ENCODE measurements at places on chromosomes 7 and 10.

- no peak for DNase-seq
Measured at GRCh38 chr7:158450476-158451124, 137.0 kb downstream of the PTPRN2 start.

DNA sequence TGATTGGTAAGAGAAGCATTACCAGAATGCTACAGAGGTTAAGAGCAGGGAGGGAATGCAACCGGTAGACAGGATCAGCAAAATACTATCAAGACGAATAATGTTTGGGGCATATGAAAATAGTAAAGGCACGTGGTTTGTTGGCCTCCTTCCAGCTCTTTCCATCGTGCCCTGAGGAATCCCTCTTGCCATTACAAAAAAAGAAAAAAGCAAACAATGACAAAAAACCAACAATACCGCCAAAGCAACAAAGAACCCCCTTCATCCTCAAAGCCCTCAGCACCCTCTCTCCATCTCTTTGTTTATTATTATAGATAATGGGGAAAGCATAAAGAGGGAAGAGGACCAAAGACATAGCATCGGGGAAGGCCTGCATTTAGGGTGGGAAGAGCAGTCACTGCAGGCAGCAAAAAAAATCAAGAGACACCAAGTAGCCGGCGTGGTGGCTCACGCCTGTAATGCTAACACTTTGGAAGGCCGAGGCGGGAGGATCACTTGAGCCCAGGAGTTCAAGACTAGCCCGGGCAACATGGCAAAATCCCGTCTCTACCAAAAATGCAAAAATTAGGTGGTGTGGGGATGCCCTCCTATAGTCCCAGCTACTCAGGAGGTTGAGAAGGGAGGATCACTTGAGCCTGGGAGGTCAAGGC, 78.0 kb downstream of the HIP1 start:
- no peak for DNase-seq

- peak; percentile 38 for DNase-seq
Measured at GRCh38 chr7:74656441-74656836, 1.1 kb upstream of the GTF2I start.

- DNase-seq = no peak
Measured at GRCh38 chr10:128054163-128054970, 71.9 kb downstream of the MKI67 start.

DNA sequence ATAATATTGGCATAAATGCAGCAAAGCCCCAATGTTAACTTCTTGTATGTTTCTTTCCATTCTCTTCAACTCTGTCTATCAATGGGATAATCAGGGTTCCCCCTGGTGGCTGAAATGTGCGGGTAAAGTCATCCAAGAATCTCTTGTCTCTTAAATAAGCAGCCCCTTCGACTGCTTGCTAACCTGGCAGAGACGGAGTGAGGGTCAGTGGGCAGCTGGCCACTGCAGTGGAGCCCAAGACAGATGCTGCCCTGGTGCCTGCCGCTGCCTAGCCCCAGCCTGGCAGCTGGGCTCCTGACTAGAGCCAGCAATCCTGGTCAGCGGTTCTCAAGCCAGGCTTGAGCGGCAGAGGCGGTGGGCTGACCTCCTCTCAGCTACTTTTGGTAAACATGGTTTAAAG, 248.9 kb downstream of the COBL start:
- DNase-seq = peak; percentile 67

DNA sequence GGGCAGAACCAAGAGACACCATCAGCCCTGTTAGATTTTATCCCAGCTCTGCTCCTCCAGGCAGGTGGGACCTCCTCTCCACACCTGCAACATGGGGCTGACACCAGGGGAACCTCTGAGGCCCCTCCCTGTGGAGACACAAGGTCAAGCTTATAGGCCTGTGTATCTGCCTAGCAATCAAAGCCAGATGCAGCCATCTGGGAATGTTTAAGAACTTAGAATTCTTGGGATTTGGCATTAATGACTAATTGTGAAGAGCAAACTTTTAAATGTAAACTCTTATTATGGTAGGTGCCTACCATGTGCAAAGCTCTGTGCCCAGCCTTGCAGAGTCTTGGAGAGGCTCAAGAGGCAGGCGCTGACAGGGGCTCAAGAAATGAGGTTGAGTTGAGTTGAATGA, 52.1 kb downstream of the TBATA start:
- no peak for DNase-seq

DNA sequence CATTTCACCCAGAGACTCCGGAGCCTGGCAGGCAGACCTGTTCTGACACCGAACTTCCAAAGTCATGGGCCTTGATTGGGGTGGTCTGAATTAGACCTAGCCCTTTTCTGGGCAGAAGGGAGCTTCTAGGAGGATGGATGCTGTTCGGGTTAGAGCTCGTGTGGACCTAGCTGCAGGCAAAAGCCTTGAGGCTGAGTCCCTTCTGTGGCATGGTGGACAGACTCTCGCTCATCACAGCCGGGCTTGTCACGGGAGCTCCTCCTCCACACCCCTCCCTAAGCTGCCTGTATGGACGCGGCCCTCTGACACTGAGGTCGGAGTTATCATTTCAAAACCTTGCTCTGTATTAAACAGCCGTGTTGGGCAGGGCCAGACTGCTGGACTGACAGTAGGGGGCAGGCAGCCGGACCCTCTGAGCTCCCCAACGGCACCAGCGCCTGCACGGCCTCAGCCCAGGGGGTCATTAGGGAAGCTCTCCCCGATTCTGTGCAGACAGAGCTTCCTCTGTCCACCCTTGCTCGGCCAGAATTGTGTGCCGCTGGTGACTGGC, 2.2 kb downstream of the IRF5 start:
- no peak for DNase-seq

- no peak for DNase-seq
Measured at GRCh38 chr10:27663621-27664020, 82.0 kb downstream of the MKX start.

DNA sequence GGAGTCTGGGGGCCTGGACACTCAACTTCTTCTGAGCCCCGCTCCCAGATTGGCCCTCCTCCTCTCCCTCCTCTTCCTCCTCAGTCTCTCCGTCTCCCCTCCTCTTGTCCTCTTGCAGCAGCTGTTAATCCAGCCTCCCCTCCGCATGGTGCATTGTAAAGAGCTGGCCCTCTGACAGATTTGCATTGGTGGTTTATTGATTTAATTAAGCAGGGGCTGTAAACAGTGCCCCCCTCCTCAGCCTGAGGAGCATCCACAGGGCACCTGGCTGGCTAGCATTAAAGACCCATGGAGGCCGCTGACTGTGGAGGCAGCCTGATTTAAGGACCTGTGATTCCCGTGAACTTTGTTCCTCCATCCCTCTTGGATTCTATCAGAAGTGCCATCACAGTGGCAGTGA, 28.9 kb upstream of the PCBD1 start:
- no peak for DNase-seq

GRCh38 chr10:130016993-130017630, 53.0 kb upstream of the EBF3 start:
- no peak for DNase-seq

DNA sequence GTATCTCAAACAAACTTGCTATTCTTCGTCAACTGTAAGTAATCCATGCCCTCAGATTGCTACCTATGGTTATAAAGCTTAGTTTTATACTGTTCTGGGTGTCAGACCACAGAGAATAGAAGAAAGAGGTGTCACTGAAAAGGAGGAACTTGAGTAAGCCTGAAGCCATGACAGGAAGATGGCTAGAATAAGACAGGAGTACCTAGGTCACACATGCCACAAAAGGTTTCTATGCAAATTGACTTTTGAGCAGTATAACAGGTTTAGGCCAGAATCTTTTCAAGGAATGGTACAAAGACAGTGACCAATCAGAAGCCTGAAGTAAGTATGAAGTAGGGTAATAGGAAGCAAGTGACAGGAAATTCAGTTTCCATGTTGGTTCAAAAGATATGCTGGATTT, 23.5 kb downstream of the FBXW4 start:
- no peak for DNase-seq

- DNase-seq = no peak
Measured at GRCh38 chr7:75757860-75758259, 14.2 kb downstream of the CCL26 start.

DNA sequence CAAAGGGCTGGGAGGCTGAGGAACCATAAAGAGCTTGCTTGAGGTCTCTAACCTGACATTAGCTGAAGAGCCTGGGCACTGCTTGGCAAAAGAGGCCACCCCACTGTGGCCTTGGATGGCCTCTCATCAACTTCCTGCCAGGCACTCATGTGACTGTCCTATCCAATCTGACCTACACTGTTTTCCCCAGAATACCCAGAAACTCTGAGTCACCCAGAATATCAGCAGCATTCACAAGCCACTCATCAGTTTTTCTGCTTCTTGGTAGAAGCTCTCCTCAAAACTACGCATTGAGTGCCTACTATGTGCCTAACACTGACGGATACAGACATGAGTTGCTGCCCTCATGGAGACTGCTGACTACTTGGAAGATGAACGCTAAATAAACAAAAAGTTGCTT, 4.1 kb upstream of the NT5C2 start:
- DNase-seq = peak; percentile 85

- DNase-seq = no peak
Measured at GRCh38 chr7:92944633-92945032, 108.3 kb upstream of the CDK6 start.

GRCh38 chr7:149077594-149077993, 12.9 kb downstream of the ZNF786 start:
- DNase-seq = no peak

DNA sequence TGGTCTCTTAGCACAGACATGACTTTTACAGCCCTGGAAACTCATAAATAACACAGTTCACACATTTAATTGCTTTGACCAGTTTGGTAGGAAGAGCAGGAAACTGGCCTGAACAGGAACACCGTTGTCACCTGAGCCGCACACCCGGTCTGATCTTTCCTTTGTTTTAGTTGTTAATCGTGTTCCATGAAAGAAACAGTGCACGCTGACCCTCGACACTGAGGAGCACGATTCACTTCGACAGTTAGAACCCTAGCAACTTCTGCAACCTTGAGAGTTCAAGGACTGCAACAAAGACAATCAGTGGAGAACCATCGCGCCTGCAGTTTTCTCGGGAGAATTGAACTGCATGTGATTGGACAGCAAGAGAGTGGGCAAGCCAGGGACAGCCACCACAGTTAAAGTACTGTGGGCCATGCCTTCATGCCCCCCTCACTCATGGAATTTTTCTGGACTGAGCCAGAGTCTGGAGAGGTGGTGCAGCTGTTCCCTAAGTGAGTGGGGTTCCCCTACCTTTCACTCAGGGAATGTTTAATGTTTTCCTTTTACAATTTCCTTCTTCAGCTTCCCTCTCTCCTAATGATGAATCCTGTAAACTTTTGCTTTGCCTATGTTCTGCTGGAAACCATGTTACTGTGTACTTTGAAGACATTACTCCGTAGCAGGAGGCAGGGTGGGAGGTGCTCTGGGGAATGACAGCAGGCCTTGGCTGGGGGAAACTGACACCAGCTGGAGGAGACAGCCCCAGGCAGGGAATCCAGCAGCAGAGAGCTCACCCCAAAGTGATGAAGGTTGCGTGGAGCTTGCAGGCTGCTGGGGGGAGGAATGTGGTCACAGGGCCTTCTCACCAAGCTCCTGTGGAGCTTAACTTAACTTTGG, 198.7 kb downstream of the ZNF438 start:
- no peak for DNase-seq

- DNase-seq = peak; percentile 76
Measured at GRCh38 chr7:191105-191980, 1.0 kb upstream of the FAM20C start.

- DNase-seq = no peak
Measured at GRCh38 chr10:26650406-26650805, 47.1 kb upstream of the PDSS1 start.

DNA sequence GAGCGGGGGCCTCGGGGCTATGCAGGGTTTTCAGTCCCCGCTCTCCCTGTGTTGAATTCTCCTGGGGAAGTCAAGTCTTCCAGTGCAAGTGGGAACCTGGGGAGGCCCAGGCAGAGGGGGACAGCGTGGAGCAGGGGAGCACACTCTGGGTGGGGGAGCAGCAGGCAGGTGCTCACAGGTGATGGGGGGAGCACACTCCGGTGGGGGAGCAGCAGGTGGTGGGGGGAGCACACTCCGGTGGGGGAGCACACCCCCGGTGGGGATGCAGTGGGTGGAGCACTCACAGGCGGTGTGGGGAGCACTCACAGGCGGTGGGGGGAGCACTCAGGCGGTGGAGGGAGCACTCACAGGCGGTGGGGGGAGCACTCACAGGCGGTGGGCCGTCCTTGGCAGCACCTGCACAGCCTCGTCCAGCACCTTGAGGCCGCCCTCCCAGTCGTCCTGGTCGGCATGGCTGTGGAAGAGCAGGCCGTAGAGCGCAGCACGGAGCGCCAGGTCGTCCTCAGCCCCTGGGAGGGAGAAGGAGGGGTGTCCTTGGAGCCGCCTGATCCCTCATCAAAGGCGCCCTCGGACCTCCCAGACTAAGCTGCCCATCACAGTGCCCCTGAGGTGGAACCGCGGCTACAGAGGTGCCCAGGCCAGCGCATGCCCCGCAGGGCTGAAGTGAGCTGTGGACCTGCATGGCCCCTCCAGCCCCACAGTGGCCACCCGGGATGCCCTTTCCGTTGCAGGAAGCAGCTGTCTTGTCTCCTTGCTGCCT, 56.7 kb downstream of the CFAP46 start:
- DNase-seq = no peak

- no peak for DNase-seq
Measured at GRCh38 chr7:10225275-10225674, 748.4 kb upstream of the PHF14 start.

GRCh38 chr7:30465811-30466180, 12.8 kb downstream of the NOD1 start:
- no peak for DNase-seq

Measured in kidney tubule cell (primary cell).